Activated CD4-positive, CD25-positive, alpha-beta regulatory T cell (primary cell): ENCODE measurements at places on chromosomes 1 and 21.

DNA sequence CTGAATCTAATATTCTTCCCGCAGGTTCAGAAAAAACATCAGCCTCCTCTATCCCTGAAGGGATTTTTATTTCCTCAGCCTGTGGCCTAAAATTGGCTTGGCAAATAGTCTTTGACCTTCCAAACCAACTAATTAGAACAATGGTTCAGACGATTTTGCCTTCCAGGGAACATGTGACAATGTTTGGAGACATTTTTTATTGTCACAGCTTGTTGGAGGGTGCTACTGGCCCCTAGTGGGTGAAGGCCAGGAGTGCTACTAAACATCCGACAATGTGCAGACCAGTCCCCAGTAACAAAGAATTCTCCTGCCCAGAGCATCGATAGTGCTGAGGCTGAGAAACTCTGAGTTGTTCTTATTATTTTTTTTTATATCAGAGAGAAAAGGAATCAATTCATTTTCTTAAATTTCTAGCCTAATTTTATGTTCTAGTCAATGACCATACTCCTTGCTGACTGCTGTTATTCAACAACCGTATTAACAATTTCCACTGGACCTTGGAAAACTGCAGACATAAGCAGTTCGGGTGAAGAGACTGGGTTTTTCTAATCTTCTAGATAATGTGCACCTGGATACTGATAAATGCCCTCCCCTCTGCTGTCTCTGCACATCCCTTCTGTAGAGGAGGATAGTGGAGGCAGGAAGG lies 280.7 kb downstream of the LMX1A start:
- DNase-seq, result no peak

GRCh38 chr1:89594096-89594740 lies 38.7 kb upstream of the LRRC8C start:
- no peak for DNase-seq

GRCh38 chr1:25572708-25573590 lies 29.5 kb downstream of the LDLRAP1 start:
- peak; percentile 17 for DNase-seq

GRCh38 chr1:78143673-78144072 lies 97.9 kb downstream of the GIPC2 start:
- DNase-seq, result no peak

- no peak for DNase-seq
Measured at GRCh38 chr21:46350571-46350970, 26.6 kb downstream of the PCNT start.

DNA sequence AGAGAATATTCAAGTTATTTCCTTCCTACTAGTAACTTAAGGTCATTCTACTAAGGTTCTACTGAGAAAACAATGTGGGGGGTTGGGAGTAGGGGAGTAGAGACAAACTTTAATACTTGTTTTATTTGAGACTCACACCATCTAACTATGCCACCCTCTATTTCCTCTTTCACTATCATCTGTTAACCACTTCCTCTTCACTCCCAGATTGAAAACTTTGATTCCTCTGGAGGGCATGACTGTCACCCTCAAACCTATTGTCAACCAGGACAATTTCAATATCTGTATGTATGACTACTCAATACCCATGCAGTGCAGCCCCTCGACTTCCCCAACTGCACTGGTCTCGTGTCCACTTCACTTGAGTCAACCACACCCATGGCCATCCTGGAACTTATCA lies 165.6 kb upstream of the POGK start:
- DNase-seq, result no peak

- no peak for DNase-seq
Measured at GRCh38 chr1:62407398-62408009, 29.3 kb upstream of the USP1 start.

DNA sequence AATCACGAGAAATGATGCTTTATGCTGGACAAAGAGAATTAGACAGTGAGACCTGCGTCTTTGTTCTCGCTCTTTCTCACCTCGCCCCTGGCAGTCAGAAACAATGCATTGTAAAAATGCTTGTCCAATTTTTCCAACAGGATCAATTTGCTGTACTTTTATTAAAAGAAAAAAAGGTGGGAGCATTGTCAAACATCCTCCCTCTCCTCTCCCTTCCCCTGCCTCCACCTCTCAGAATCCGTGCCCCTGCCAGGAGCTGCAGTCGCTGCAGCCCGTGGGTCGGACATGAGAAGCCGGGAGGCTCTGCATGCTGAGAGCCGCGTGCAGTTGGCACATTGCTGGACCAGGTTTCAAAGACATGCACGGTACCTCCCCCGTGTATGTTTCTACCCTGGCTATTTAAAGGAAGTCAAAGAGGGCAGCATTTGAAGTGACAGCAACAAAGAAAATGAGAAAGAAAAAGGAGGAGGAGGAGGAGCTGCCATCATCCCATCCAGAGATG lies 161.0 kb upstream of the KAZN start:
- DNase-seq, result no peak

DNA sequence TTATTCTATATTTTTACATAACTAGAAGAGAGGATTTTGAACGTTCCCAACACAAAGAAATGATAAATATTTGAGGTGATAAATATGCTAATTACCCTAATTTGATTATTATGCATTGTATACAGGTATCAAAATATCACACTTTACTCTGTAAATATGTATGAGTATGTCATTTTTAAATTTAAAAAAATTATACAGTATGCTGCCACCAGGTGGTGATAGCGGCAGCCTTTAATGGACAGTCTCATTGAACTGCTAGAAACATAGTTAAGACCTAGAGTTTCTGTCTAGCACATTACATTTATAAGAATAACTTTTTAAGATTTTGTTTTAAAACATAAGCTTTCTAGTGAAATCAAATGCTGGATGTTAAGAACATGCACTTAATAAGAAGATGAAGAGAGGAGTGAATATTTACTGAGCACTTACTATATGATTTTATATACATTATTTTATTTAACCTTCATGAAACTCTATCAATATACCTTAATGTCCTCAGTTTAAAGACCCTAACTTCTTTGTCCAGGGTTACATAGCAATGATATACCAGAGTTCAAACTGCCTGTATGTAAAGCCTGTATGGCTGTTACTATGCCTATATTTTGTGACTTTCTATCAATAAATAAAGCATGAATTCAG lies 207.1 kb downstream of the NUF2 start:
- DNase-seq, result no peak

- DNase-seq, result no peak
Measured at GRCh38 chr1:167862432-167863076, 51.4 kb downstream of the ADCY10 start.

- DNase-seq, result no peak
Measured at GRCh38 chr1:71914626-71915025, 367.7 kb downstream of the NEGR1 start.

- no peak for DNase-seq
Measured at GRCh38 chr21:45305836-45306235, 18.1 kb upstream of the POFUT2 start.

GRCh38 chr1:221521686-221522085 lies 220.2 kb downstream of the DUSP10 start:
- no peak for DNase-seq

- no peak for DNase-seq
Measured at GRCh38 chr1:7983086-7983778, 21.7 kb downstream of the PARK7 start.

- DNase-seq, result no peak
Measured at GRCh38 chr1:18643154-18644012, 12.7 kb downstream of the PAX7 start.

DNA sequence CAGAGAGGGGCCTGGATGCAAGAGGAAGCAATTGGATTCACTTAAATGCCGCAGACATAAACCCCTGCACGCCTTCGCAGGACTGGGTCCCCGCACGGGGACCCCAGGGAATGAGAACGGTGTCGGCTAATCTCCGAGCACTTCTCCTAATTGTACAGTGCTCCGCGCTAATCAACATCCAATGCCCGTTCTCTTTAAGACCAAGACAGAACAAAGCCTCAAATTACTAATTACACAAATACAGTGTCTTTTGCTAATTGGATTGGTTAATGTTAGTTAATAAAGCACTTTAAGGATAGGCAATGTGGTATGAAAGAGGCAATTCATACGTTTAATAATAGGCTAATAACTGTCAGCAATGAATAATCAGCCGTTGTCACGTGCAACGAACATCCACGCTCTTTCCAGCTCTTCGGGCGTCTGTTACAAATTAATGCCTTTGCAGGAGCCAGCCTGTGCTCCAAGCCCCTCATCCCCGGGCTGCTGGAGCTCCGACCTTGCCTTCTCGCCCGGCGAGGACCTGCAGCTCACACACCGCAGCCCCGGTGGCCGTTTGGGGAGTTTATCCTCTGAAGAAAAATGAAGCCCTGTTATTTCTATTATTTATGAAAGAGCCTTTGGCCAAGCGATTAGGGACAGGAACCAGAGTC lies 157.8 kb downstream of the PRDM16 start:
- DNase-seq, result no peak

GRCh38 chr1:93502571-93502970 lies 54.7 kb downstream of the FNBP1L start:
- DNase-seq, result no peak

GRCh38 chr21:41805038-41805437 lies 38.2 kb upstream of the RIPK4 start:
- no peak for DNase-seq

GRCh38 chr1:14303011-14303410 lies 295.5 kb upstream of the KAZN start:
- no peak for DNase-seq

DNA sequence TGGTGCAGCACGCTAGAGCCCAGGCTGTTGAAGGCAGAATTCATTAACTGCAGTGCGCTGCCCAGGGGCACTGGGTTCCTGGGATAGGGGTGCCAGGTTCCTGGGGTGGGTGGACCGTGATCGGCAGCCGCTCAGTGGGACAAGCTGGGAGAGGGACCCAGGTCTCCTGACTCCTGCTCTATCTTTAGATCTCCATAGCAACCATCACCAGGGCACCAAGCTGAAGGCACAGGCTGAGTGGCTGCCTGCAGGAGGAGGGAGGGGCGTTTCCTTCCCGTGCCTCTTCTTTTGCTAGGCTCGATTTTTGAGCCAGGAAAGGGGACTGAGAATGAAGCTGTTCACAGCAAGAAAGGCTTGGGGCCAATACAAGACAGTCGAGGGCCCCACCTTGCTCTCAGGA lies 20.9 kb upstream of the CDCP2 start:
- no peak for DNase-seq
